IPS-NIHi11 (cell line): ENCODE measurements at places on chromosomes 5 and 9.

- DNase-seq = peak; percentile 75
Observed at GRCh38 chr9:131635285-131635684, 90.0 kb downstream of the PRRT1B start.

DNA sequence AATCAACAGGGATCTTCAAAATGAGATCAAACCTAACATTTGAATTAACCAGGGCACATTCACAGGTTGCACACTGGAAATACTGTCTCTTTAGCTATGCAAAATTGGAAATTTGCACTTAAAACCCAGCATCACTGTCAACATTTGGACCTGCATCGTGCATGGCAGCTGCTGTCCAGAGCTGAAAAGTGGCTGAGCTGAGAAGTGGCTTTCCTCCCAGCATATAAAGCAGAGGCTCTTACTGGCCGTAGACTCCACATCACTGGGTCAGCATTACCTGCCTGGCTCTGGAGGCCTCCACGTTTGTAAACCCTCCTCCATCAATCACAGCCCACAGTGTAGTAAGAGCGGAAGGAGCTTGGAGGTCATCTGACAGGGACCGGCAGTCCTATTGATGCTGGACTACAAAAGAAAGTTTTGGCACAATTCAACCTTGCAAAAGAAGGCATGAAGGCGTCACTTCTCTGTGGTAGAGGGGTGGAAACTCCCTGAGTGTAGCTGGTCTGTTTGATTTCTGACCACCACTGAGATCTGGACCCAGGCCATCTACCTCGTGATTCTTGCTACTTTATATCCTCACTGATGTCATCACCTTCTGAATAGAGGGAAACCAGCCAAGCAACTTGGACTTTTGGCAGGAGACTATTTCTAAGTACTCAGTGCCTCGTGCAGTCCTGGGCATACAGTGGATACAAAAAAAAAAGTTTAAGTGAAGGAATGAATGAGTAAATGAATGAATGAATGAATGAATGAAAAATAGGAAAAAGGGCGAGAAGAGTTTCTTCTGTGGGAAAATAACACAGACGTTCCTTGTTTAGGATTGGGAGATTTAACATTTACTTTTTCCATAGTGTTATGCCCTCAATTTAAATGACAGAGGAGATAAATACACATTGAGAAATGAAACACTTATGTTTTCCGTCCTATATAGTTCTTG lies 14.8 kb downstream of the RASEF start:
- peak; percentile 20 for DNase-seq

DNA sequence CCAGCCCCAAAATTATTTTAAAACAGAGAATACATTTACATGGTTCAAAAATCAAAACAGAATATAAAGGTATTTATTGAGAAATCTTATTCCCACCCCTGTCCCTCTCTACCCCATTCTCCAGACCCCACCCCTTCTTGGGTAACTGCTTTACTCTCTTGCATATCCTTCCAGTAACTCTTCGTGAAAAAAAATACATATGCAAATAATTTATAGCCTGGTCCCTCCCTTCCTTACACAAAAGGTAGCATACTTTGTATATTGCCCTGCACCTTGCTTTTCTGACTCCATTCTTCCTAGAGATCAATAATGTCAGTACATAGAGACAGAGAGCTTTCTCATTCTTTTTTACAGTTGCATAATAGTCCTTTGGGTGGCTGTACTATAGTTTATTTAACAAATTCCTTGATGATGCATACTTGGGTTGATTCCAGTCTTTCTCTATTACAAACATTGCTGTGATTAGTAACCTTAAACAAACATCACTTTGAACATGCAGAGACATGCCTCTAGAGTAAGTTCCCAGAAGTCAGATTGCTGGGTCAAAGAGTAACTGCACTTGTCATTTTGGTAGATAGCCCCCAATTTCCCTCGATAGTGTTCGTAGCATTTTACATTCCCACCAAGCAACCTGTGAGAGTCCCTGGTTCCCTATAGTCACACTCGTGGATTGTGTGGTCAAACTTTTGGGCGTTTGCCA lies 47.9 kb downstream of the STOM start:
- DNase-seq = no peak

DNA sequence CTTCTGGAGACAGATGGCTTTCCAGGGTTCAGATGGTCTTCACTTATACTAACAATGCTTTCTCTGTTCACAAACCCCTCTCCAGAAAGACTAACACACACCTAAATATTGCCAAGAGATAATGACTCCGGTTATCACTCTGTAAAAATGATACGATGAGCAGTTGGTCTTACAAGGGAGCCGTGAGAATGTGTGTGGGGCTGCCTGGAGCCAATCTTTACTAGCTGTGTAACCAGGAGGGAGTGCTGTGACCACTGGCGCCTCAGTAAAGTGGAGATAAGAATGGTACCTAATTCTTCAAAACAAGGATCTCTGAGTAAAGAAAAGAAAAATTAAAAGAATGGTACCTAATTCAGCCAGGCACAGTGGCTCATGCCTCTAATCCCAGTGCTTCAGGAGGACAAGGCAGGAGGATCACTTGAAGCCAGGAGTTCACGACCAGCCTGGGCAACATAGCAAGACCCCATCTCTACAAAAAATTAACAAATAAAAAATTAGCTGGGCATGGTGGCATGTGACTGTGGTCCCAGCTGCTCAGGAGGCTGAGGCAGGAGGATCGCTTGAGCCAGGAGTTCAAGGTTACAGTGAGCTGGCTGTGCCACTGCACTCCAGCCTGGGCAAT lies 39.9 kb upstream of the IL17B start:
- DNase-seq = no peak
